Tibial nerve (tissue), 4 donors: ENCODE measurements at places on chromosomes 7 and 10. TPM values are rescaled to one million over a fixed set of nuclear protein-coding genes. Genes with fewer than 3 reads are reported as not detected.

Gene EFCAB10
- not detected for total RNA-seq

DNA sequence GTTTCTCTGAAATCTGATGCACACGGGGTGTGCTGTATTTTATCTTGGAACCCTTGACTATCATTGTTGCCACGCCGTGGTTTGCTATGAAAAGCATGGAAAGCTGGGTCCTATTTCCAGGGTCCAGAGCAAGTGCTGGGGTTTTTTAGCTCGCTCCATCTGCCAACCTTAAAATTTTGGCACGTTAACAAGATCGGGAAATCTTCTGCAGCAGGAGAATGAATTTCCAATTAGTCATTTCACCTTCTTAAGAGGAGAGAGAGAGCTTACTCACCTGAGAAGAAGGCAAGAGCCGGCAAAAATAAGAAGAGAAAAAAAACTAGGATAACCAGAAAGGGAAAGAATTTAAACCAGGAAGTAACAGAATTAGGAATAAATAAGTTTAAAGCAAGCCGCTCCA lies 223.6 kb upstream of the CELF2 start:
- no peak for DNase-seq

Gene KCP
- total RNA-seq = 0.59 TPM

DNA sequence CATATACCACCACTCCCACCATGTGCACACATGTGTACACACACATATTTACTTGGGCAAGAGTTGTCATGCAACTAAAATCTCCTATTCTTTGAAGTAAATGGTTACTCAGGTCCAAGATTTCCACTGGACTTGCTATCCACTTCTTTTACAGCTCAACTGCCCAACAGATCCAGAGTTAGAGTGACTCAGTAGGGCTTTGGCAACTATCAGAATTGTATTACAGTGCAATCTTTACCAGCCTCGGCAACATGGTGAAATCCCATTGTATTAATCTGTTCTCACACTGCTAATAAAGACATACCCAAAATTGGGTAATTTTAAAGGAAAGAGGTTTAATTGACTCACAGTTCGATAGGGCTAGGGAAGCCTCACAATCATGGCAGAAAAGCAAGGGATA lies 51.9 kb upstream of the ABLIM1 start:
- DNase-seq = no peak

Gene ENO4
- total RNA-seq = 0.21 TPM

Gene CYP2C18
- not detected for total RNA-seq

Gene POM121C
- total RNA-seq = 20.8 TPM

DNA sequence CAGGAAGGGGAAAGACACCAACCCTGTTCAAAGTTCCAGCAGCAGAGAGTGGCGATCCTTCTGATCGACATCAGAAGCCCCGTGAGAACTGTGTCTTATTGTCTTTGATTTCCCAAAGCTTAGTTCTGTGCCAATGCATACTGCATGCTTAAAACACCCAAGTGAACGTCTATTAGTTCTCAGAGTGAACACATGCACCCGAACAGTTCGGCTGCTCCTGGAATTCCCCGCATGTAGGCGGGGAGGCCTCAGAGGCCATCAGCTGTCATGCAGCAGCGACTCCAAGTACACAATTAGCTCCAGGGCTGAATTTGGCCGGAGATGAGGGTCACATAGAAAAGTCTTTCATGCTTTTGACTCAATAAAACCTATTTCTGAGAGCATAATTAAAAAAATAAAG lies 276.9 kb downstream of the ZMYND11 start:
- no peak for DNase-seq

DNA sequence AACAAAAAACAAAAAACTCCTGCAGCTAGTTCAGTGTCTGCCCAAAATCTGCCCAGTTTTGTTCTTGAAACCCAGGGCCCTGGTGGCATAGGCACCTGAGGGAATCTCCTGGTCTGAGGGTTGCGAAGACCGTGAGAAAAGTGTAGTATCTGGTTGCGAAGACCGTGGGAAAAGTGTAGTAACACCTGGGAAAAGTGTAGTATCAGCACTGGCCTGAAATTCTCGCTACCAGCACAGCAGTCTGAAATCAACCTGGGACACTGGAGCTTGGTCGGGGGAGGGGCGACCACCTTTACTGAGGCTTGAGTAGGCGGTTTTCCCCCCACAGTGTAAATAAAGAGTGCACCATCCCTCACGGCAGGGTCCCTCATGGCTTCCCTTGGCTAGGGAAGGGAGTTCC lies 82.5 kb upstream of the SP4 start:
- no peak for DNase-seq
